ENCODE measurements at places on chromosomes 11 and 22. TPM values are rescaled to one million over a fixed set of nuclear protein-coding genes. Genes with fewer than 3 reads are reported as not detected.

GRCh38 chr11:86484795-86485166 is 110.1 kb downstream of the CCDC81 start:
- H3K4me1 ChIP-seq, result peaks cover 40% of the 10 kb centered on the region
- H3K4me3 ChIP-seq, result no peak overlapping the region
- no peaks in the 10 kb centered on the region for H3K27me3 ChIP-seq
- H3K27ac ChIP-seq, result peak overlapping the region; percentile 70

The OR8G5 gene
- not detected for total RNA-seq

DNA sequence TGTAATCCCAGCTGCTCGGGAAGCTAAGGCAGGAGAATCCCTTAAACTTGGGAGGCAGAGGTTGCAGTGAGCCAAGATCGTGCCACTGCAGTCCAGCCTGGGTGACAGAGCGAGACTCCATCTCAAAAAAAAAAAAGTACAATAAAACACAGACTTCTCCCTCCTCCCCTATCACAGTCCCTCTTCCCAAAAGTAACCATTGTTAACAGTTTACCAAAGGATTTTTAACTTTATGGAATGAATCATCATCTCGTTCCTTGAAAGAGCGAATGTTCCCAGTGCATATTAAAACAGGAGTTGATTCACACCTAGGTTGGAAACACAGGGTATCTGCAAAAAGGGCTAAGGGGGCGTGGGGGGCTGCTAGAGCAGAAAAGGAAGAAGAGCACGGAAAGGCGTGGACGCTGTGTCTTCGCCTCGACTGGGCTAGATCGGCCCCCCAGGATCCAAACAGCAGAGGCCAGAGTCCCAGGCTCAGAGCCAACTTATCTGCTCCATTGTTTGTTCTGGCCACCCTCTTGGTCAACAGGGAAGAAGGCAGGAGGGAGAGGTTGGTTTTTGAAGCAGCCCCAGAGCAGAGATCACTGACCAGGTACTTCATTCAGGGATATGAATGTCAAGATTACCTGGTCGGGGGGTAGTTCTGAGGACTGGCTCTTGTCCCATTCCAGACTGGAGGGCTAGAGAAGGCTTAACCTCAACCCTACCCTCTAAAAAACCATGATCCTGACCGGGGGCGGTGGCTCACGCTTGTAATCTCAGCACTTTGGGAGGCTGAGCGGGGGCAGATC is 2.1 kb upstream of the AHNAK start:
- H3K36me3 ChIP-seq, result no peaks in the 10 kb centered on the region
- peaks cover 6% of the 10 kb centered on the region for H3K27me3 ChIP-seq
- H3K4me1 ChIP-seq, result peaks cover 63% of the 10 kb centered on the region
- no peak overlapping the region for H3K4me3 ChIP-seq

GRCh38 chr11:94802501-94802900 is 34.3 kb downstream of the AMOTL1 start:
- peaks cover 30% of the 10 kb centered on the region for H3K4me1 ChIP-seq
- no peaks in the 10 kb centered on the region for H3K27me3 ChIP-seq
- H3K4me3 ChIP-seq, result no peak overlapping the region

- no peaks in the 10 kb centered on the region for H3K36me3 ChIP-seq
- no peaks in the 10 kb centered on the region for H3K27me3 ChIP-seq
- no peak for DNase-seq
- H3K4me1 ChIP-seq, result no peaks in the 10 kb centered on the region
- H3K4me3 ChIP-seq, result no peak overlapping the region
These were observed 400.5 kb downstream of the NELL1 start for GRCh38 chr11:21069909-21070308.

DNA sequence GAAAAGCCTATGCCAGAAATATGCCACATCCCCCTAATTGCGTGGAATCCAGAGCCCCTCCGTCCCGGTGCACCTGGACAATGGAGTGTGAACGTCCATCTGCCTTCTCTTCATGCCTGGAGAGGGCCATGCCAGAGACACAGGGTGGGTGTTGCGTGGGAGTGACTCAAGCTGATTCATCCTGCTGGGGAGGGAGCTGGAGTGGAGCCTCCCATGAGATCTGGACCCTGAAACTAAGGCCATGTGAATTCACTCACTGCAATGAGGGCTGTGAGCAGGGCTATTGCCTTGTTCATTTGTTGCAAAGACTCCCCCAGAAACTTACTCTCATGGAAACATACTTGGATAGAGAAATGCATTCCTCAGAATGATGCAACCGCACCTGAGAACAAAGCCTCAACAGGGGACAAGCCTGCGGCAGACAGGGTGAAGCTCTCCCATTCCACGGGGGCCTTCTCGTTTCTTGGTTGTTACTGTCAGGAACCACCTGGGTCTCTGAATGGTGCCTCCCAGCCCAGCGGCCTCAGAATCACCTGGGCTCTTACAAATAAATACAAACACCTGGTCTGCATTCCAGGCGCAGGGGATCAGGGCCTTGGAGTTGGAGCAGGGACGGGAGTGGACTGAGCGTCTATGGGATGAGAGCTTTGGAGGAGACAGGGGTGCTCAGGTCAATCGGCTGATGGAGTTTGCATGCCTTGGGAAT is 1031.2 kb downstream of the BRD1 start:
- DNase-seq, result no peak
- H3K36me3 ChIP-seq, result no peaks in the 10 kb centered on the region
- no peaks in the 10 kb centered on the region for H3K27me3 ChIP-seq
- H3K4me1 ChIP-seq, result no peaks in the 10 kb centered on the region

GRCh38 chr11:77301510-77301909 is at the start of gene GDPD4:
GDPD4 (minus strand) TSS chr11:77301686; CDS start chr11:77285137, 16,549 bp downstream.
- H3K27ac ChIP-seq, result no peak within 1 kb of the TSS
- DNase-seq, result no peak
- no peak within 1 kb of the TSS for H3K4me3 ChIP-seq
- H3K27me3 ChIP-seq, result no peaks in the 10 kb centered on the region
- H3K36me3 ChIP-seq, result no peaks in the 10 kb centered on the region

DNA sequence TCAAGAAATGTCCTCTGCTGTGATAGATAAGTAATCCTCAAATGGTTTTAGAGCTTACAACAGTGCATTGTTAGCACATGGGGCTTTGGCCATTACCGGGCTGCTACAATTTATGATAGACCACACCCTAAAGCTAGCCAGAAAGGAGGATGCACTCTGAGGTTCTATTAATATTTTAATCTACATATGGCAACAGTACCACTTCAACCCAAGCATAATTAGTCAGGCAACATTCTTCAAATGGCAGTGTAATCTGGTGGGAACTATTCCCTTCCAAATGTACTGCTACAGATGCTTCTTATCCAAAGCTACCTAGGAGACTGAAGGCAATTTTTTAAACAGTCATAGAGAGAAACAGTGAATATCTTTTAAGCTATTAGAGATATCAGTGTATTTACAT is 697.6 kb downstream of the KCNA4 start:
- no peaks in the 10 kb centered on the region for H3K27me3 ChIP-seq
- no peaks in the 10 kb centered on the region for H3K36me3 ChIP-seq
- DNase-seq, result no peak
- no peak overlapping the region for H3K27ac ChIP-seq
- H3K4me1 ChIP-seq, result no peaks in the 10 kb centered on the region
- H3K4me3 ChIP-seq, result no peak overlapping the region

DNA sequence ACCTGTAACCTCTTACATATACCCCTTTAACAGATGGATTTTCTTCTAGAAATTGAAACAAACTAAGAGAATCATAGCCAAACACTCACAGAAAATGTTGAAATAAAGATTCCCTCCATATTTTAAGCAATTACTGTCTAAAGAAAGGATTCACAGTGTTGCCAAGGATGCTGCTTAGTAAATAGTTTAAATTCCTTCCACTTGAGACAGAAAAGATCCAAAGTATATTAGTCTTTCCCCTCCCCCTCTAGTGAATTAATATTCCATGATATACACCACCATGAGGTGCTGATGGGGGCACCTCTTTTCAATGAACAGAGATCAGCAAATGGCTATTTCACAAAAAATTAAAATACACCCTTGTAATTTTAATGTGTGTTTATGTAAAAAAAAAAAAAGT is 186.8 kb downstream of the SOX6 start:
- H3K4me3 ChIP-seq, result no peak overlapping the region
- peaks cover 7% of the 10 kb centered on the region for H3K4me1 ChIP-seq
- no peak for DNase-seq
- no peaks in the 10 kb centered on the region for H3K36me3 ChIP-seq
- H3K27ac ChIP-seq, result no peak overlapping the region

DNA sequence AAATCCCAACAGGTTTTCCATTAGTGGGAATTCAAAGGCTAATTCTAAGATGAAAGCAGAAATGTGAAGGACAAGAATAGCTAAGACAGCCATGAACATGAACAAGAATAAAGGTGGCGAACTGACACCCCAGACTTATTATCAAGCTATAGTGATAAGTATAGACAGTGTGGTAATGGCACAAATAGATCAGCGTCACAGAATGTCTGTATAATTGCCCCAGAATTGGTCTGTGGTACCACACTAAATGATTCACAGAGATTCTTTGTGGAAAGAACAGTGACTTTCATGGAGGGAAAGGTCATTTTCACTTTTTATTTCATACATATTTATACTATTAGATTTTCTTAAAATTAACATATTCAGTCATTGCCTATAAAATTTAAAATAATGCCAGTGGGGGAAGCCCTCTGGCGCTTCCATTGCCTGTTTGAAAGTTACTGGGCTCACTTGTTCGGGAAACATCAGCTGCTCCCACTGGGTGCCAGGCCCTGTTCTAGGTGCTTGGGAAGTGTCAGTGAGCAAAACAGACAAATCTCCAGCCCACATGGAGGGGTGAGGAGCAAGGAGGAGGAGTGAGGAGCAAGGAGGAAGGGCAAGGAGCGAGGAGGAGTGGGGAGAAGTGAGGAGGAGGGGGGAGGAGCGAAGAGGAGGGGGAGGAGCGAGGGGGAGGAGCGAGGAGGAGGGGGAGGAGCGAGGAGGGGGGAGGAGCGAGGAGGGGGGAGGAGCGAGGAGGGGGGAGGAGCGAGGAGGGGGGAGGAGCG is 11.3 kb upstream of the NLRP6 start:
- no peaks in the 10 kb centered on the region for H3K36me3 ChIP-seq
- DNase-seq, result no peak
- peaks cover 13% of the 10 kb centered on the region for H3K27me3 ChIP-seq
- peaks cover 35% of the 10 kb centered on the region for H3K4me1 ChIP-seq
- no peak overlapping the region for H3K4me3 ChIP-seq

- no peak for DNase-seq
- peaks cover 22% of the 10 kb centered on the region for H3K4me1 ChIP-seq
- H3K4me3 ChIP-seq, result no peak overlapping the region
- no peaks in the 10 kb centered on the region for H3K36me3 ChIP-seq
These were observed 700 bp downstream of the FAM180B start for GRCh38 chr11:47587039-47587716.

The EHF gene
- total RNA-seq, result 1.6 TPM

The FAM111A gene
- total RNA-seq, result 18.6 TPM

The NLRP14 gene
- total RNA-seq, result not detected

GRCh38 chr22:30809086-30809485 is 114.4 kb downstream of the OSBP2 start:
- H3K27ac ChIP-seq, result no peak overlapping the region
- H3K27me3 ChIP-seq, result no peaks in the 10 kb centered on the region
- no peaks in the 10 kb centered on the region for H3K4me1 ChIP-seq
- no peak overlapping the region for H3K4me3 ChIP-seq
- no peaks in the 10 kb centered on the region for H3K36me3 ChIP-seq

- peak within 1 kb of the TSS; percentile 91 for H3K27ac ChIP-seq
- H3K27me3 ChIP-seq, result no peaks in the 10 kb centered on the region
- H3K36me3 ChIP-seq, result no peaks in the 10 kb centered on the region
These were observed at the start of gene TSPO for GRCh38 chr22:43151251-43152002. TSPO (plus strand) TSS chr22:43151559; CDS start chr22:43159239, 7,680 bp downstream.

DNA sequence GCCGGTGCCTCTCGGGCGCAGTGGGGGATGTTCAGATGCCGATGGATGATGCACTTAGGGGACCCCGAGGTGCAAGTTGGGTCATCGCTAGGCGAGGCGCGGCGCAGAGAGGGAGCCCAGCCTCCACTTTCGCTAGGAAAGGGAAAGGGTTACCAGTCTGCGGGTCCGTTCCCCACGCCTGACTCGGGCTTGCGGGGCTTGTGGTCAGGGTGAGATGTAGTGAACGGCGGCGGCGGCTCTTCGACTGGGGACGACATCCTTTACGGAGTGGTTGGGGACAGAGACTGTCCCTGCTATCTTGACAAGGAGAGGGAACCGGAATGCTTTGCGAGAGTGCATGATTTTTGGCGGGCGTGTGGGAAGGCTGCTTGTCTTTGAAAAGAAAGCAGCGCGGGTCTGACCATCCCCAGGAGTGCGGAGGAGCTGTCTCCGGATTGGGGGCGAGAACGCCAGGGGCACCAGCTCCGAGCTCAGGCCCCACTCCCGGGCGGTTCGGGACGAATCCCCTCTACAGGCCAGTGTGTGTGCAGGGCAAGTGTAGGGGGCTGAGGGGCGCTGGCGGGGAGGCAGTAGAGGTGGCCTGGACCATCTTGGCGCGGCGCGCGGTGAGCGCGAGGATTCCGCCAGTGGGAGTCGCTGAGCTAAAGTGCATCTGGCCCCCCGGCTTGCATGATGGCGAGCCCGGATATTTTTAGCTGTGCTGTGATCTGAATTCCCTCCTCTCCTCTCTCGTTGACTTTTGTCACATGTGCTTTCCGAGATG is 1.1 kb downstream of the FAT3 start:
- H3K4me3 ChIP-seq, result peak overlapping the region; percentile 52
- peaks cover 38% of the 10 kb centered on the region for H3K4me1 ChIP-seq
- no peak overlapping the region for H3K27ac ChIP-seq
- H3K27me3 ChIP-seq, result peaks cover 92% of the 10 kb centered on the region
- no peak for DNase-seq

DNA sequence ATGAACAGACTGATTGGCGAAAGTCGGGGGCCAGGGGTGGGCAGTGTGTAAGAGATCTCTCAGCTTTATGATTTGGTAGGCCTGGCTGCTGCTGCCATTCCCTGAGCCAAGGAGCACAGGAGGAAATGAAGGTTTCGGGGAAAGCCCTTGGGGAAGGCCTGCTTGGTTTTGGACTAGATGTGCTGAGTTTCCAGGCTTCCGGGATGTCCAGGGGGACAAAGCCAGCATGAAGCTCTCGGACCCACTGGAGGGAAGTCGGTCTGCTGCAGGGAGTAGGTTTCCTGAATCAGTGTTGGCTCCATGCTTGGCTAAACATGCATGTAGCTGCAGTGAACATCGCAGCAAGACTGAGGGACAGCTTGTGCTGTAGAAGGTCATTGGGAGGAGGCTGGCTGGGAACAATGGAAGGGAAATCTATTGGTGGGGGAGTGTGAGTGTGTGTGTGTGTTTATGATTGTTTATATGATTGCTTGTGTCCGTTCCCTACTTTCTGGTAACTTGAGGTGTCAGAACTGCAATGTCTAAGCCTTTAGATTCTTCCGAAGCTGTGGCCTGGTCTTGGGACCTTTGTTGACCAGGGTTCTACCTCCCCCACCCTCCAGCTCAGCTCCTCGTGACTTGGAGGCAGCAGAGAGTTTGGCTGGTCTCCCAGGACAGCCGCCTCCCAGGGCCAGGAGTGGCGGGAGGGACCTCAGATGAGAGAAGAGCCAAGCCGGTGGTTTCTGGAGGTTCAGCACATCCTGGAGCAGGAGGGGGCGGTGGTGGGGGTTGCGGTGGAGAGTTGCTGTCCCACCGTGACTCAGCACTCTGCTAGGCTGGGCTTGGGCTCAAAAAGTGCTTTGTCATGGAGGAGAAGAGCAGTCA is 4.0 kb upstream of the FTH1 start:
- no peaks in the 10 kb centered on the region for H3K36me3 ChIP-seq
- no peak overlapping the region for H3K4me3 ChIP-seq
- peak; percentile 99 for DNase-seq
- H3K27me3 ChIP-seq, result no peaks in the 10 kb centered on the region
- H3K27ac ChIP-seq, result peak overlapping the region; percentile 96

The HSPA8 gene
- 959 TPM for total RNA-seq

- H3K4me1 ChIP-seq, result peaks cover 10% of the 10 kb centered on the region
- no peak within 1 kb of the TSS for H3K27ac ChIP-seq
- no peaks in the 10 kb centered on the region for H3K36me3 ChIP-seq
- peak within 1 kb of the TSS; percentile 12 for H3K4me3 ChIP-seq
- peaks cover 79% of the 10 kb centered on the region for H3K27me3 ChIP-seq
These were observed at the start of gene MYOD1 for GRCh38 chr11:17719028-17719937. MYOD1 (plus strand) TSS chr11:17719571; CDS start chr11:17719783, 212 bp downstream.

Data from heart right ventricle (tissue), 16 donors.